ENCODE measurements at places on chromosomes 4 and X. TPM values are rescaled to one million over a fixed set of nuclear protein-coding genes. Genes with fewer than 3 reads are reported as not detected.

The SSX4B gene
- not detected for polyA plus RNA-seq

The SPANXC gene
- polyA plus RNA-seq = not detected

The SEC31A gene
- polyA plus RNA-seq = 124 TPM

The ALPK1 gene
- 20.6 TPM for polyA plus RNA-seq

The PDZD4 gene
- polyA plus RNA-seq = 3.9 TPM
